Esophagus mucosa (tissue), 1 donor: ENCODE measurements at places on chromosomes 2 and 18. TPM values are rescaled to one million over a fixed set of nuclear protein-coding genes. Genes with fewer than 3 reads are reported as not detected.

The GRP gene
- not detected for total RNA-seq

The NOSTRIN gene
- total RNA-seq: 3.6 TPM

The REG1B gene
- total RNA-seq: not detected

The LIMS3 gene
- total RNA-seq: not detected

The NCKAP1 gene
- 121 TPM for total RNA-seq

The ANKRD53 gene
- 0.40 TPM for total RNA-seq

The SNTG2 gene
- 0.60 TPM for total RNA-seq

The RIT2 gene
- not detected for total RNA-seq

The QPCT gene
- total RNA-seq: 5.9 TPM

The BOLL gene
- total RNA-seq: not detected

The TMEM17 gene
- total RNA-seq: 2.3 TPM

The GPR155 gene
- total RNA-seq: 3.7 TPM

The DYSF gene
- total RNA-seq: 3.4 TPM

The LYG2 gene
- total RNA-seq: not detected

The AQP12B gene
- total RNA-seq: not detected

The LHCGR gene
- not detected for total RNA-seq

The COL6A3 gene
- 23.0 TPM for total RNA-seq

The PGAP1 gene
- 10.5 TPM for total RNA-seq
